ENCODE measurements at places on chromosomes 12 and 14.

DNA sequence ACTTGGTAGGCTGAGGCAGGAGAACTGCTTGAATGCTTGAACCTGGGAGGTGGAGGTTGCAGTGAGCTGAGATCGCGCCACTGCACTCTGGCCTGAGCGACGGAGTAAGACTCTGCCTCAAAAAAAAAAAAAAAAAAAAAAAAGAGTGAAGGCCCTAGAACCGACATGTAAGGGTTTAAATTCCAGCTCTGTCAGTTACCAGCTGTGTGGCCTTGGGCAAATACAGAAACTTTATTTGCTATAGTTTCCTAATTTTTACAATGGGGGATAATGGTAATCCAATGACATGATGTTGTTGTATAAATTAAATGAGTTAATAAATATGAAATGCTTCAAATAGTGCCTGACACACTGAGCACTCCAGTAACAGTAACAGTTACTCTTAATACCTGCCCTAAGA, 19.6 kb upstream of the PYGL start:
- no peak for DNase-seq

GRCh38 chr12:25251769-25252168, 1.0 kb upstream of the KRAS start:
- no peak for DNase-seq

GRCh38 chr12:31488737-31489338, 102.1 kb downstream of the DENND5B start:
- DNase-seq = no peak

- no peak for DNase-seq
Measured at GRCh38 chr12:108622421-108622820, 11.3 kb downstream of the SELPLG start.

DNA sequence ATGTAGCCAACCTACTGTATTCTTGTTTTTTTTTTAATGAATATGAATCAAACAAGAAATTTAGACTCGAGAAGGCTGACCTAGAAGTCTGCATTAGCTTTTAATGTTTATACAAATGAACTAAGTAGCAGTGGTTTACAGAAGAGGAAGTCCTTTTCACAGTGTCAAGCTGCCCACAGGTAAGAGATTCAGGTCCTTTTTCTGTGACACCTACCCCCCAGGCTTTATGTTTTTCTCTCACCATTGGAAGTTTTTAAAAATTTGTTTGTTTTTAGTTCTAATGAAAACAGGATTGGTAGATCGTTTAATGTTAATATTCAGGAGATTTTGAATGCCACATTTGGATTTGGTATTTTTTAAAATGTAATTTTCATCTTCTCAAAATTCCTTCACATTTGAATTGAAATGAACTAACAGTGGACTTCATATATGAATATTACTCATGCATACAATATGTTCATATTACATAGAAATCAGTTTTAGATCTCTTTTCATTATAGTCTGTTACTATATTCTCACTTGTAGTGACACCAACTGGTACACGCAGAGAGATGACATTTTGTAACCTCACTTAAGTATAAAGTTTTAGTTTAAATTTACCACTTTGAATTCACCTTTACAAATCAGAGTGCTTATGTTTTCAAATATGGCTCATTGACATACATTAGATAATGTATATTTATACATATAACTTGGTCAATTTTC, 29.7 kb downstream of the ATF7IP start:
- DNase-seq = no peak

GRCh38 chr12:51028126-51028812, 2.1 kb upstream of the SLC11A2 start:
- DNase-seq = no peak

DNA sequence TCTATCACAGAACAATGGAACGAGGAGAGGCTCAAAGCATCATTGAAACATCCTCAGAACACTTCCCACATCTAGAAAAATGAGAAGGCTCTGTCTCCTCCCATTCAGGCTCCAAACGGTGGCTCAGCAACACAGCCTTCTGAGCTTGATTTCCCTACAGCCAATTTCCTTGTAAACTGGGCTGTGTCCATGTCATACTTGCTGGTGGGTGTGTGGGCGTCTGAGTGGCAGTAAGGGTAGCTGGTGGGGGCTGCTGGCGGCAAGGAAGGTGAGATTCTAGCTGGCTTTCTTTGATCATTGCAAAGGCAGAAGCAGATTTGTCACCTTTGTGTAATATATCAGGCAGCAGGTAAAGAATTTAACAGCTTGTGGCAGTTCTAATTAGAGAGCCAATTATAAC, 163.7 kb downstream of the CALM1 start:
- no peak for DNase-seq

GRCh38 chr12:131104463-131105350, 151.0 kb downstream of the ADGRD1 start:
- DNase-seq = peak; percentile 56

GRCh38 chr12:85509081-85509856, 229.2 kb downstream of the ALX1 start:
- no peak for DNase-seq

DNA sequence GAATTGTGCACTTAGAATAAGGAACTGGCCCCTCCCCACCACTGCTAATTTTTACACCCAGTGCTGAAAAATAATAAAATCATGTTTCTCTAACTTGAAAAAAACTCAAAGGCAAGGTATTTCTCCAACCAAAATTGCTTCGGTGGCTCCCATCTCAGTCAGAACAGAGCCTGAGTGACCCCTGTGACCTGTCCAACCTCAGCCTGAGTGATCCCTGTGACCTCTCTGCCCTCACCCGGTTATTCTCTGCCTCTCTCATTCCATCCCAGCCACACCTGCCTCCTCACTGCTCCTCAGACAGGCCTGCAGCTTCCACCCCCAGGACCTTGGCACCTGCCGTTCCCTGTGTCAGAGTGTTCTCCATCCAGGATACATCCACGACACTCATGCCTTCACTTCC, 5.1 kb downstream of the SLC6A12 start:
- DNase-seq = no peak

DNA sequence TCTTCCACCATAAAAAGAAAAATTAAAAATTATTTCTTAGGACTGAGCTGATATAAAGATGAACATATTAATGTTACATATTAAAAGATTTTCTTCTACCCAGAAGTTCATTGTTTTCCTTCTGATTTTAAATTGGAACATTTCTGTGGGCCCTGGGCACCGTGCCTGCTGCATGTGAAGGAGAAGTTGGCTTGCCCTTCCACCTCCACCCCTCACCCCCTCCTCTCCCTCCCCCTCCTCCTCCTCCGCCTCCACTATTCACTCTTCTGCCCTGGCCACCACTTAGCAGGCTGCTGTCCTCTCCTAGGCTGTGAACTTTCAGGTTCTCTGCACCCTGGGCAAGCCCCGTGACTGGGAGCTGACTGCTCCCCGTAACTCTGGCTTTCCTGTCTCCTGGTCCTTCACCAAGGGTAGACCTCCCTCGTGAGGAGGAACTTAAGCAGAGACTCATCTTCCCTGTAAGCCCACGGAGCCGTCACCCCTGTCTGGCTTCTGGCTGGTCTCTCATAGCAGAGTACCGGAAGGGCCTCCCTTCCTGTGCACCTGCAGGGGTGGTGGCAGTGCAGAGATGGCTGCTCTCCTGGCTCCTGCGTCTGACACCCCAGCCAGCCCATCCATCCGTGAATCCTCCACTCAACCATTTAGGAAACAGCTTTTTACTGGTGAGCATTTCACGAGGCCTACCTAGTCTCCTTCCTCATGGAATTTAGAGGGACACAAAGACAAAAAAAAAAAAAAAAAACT, 12.8 kb downstream of the TUNAR start:
- DNase-seq = no peak

GRCh38 chr12:2454601-2455177, 340.1 kb upstream of the FKBP4 start:
- no peak for DNase-seq

DNA sequence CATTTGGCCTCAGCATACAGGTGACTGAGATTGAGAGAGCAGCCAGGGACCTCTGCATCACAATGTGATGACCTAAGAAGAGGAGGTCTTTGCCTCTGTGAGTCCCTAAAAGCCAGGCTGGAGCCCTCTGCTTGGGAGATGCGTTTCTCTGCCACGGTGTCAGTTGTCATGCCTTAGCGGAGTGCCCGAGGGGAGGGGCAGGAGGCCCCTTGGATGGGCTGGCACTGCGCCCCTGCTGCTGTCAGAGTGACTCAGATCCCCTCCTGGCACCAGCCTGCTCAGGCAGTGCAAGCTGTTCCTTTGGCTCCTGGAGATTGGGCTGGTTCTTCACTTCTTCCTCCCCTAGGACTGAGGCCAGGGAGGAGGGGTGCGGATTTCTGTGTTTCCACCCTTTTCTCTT, 64.9 kb upstream of the KCNA5 start:
- no peak for DNase-seq

GRCh38 chr12:47604221-47604873, 101.5 kb downstream of the RPAP3 start:
- no peak for DNase-seq

DNA sequence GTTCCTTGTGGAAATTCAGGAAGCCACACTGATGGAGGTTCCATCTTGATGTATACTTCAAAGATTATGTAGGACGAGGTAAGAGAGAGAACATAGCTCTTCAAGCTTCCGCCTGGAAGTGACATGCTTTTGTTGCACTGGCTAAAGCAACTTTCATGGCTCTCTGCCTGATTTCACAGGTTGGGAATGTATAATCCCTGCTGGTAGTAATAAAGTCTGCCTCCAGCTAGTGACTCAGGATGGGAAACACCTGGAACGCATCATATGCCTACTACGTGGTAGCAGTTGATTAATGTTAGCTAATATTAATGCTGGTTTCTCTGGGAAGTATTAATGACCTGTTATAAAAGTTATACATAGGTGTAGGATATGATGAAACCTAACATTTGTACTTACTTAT, 71.1 kb downstream of the PELI2 start:
- no peak for DNase-seq

GRCh38 chr14:100673807-100674154, 52.9 kb upstream of the DLK1 start:
- DNase-seq = no peak

DNA sequence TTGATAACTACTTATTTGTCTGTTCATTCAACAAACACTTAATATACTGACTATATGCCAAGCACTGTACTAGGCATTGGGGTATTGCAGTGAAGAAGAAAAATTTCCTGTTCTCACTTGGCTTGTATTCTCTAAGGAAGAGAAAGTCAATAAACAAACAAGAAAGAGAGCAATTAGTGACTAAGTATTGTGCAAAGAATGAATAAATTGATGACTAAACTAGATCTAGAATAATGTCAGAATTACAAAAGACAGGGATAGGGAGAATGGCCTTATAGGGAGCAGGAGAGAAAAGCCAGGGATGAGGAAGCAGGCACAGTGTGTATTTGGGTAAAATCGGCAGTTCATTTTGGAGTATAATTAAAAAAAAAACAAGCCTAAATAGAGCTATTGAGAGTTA, 4.2 kb upstream of the LIN7A start:
- DNase-seq = no peak

- no peak for DNase-seq
Measured at GRCh38 chr14:38721822-38722431, 381.1 kb downstream of the SEC23A start.

- no peak for DNase-seq
Measured at GRCh38 chr12:117885211-117885610, 83.6 kb downstream of the KSR2 start.

DNA sequence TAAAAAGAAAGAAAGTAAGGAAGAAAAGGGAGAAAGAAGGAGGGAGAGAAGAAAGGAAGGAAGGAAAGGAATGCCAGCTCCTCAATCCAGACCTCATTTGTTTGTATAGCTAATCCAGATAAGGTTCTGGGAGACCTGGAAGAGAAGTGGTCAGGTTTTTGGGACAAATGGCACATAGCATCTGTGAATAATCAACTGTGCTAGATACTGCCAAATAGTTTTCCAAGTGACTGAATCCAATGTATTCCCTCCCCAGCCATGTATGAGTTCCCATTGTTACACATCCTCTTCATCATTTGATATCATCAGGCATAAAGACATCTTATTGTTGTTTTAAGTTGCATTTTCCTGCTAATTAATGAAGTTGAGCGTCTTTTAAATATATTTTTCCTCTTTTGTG, 18.6 kb upstream of the PTGR2 start:
- no peak for DNase-seq

DNA sequence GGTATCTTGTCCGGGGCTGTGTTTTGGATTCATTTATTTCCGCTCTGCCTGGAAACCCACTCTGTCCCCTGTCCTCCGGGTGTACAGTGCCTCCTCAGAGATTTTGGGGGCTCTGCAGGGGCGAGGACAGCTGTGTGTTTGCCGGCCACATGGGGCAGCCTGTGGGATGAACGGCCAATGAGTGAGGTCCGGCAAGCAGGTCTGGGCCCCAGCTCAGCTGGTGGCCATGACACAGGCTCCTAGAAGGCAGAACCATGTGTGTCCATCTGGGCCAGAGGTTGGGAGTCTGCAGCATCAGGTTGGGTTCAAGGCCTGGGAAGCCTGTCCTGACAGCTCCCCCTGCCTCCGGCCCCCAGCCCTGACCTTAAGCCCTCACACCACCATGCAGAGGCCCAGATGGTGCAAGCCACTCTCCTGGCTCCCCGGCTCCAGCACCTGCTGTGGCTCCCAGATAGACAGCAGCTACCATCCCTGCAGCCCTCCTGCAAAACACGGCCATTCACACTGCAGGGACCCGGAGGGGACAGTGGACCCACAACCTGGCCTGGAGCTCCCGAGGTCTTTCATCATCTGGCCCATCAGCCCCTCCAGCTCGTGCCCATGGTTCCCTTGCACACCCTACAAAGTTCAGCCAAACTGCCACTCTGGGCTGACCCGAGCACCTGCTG, 220.1 kb upstream of the C14orf180 start:
- no peak for DNase-seq

GRCh38 chr14:44970907-44971306, 8.9 kb downstream of the TOGARAM1 start:
- no peak for DNase-seq

GRCh38 chr14:105397350-105397931, 897 bp upstream of the TEX22 start:
- DNase-seq = no peak

- no peak for DNase-seq
Measured at GRCh38 chr12:114954511-114955055, 270.6 kb upstream of the TBX3 start.

DNA sequence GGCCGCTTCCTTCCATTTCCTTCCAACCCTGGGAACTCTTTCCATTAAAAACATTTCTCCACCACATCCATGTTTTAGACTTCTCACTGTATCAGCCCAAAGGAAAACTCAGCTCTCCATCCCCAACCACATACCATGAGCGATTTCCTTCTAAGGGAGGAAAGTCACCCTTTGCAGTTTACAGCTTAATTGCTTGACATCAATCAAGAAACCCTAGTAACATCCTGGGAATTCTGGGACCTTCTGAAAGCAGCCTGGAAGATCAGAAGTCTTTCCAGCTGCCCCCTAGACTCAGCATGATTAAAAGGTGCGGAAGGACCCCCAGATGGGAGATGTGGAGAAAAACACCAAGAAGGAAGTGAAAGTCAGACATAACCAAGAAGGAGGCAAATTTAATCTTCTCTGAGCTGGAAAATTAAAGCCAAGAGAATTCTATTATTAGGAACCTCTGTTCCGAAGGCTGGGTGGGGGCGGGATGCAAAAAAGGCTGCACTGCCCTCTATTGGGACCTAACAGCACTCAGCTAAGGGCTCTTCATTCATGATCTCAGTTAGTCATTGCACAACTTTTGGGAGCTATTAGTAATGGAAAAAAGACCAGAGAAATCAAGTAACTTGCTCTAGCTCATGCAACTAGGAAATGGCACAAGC, 73.3 kb upstream of the PLXNC1 start:
- no peak for DNase-seq

GRCh38 chr14:96808619-96809406, 11.6 kb downstream of the VRK1 start:
- DNase-seq = no peak

GRCh38 chr12:132672678-132673077, 14.5 kb downstream of the POLE start:
- DNase-seq = no peak
